Panc1 (cell line): ENCODE measurements at places on chromosomes 7 and 10. TPM values are rescaled to one million over a fixed set of nuclear protein-coding genes. Genes with fewer than 3 reads are reported as not detected.

- H3K4me3 ChIP-seq, result no peak overlapping the region
- no peaks in the 10 kb centered on the region for H3K4me1 ChIP-seq
- H3K27me3 ChIP-seq, result no peaks in the 10 kb centered on the region
- no peak overlapping the region for H3K27ac ChIP-seq
Measured at GRCh38 chr7:93015101-93015778, 102.5 kb downstream of the SAMD9 start.

DNA sequence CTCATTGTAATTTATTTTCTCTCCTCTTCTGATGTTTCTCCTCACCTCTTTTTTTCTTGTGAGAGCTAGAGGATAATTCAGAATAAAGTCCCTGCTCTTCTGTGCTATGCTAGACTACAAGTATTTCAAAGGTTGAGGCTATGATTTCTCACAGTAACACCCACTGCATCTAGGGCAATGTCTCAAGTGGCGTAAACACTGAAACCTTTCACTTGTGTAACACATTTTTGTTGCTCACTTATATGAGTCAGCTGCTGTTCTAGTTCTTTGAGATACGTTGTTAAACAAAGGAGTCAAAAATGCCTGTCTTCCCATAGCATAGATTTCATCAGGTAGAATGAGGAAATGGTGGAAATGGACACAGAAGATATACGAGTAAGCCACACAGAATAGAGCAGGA is 305.1 kb upstream of the PITRM1 start:
- no peaks in the 10 kb centered on the region for H3K36me3 ChIP-seq
- peaks cover 10% of the 10 kb centered on the region for H3K4me1 ChIP-seq

DNA sequence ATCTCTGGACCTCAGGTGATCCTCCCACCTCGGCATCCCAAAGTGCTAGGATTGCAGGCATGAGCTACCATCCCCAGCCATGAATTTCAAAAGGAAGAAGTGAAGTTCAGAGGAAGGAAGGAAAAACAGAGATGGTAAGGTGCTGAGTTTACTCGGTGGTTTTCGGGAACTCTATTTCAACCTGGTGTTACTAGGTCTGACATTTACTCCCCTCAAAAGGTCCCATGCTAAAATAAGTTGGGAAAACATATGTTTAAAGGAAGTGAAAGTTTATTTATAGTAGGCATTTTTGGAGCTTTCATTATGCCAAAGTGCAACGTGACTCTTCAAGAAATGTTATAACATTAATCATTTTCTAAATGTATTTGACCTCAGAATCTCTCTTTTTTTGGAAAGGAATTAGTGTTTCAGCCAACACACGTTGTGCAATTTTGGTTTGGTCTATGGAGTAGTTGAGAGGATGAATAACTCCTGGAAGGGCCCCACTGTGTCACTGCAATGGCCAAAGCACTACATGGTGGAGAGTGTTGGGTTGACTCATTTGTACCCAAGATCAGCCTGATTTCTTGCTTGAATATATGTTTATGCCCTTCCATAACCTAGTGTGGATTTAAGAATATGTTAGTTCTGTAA is 114.7 kb upstream of the FAM171A1 start:
- H3K4me1 ChIP-seq, result no peaks in the 10 kb centered on the region
- no peaks in the 10 kb centered on the region for H3K36me3 ChIP-seq
- DNase-seq, result no peak
- no peak overlapping the region for H3K4me3 ChIP-seq

- DNase-seq, result no peak
- H3K36me3 ChIP-seq, result no peaks in the 10 kb centered on the region
Measured at GRCh38 chr7:33192695-33193291, 63.4 kb downstream of the BBS9 start.

DNA sequence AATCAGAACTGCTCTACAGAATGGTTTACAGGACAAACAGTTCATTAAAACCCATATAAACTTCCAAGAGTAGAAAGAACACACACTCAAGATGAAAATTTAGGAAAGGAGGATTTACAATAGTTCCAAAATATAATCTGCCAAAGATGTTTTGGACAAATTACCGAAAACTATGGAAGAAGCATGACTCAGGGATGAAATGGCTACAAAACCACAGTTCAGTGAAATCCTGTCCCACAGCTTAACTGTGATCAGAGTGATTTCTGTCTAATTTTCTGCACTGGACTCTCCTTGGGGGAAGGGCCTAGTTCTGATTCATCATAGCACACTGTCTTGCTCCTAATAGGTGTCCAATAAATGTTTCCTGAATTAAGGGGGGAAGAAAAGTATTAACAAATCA is 82.2 kb downstream of the HIPK2 start:
- H3K36me3 ChIP-seq, result no peaks in the 10 kb centered on the region
- H3K4me3 ChIP-seq, result no peak overlapping the region
- no peak for DNase-seq

GRCh38 chr10:70337201-70337651 is 45.2 kb downstream of the LRRC20 start:
- no peaks in the 10 kb centered on the region for H3K4me1 ChIP-seq
- no peaks in the 10 kb centered on the region for H3K27me3 ChIP-seq
- H3K36me3 ChIP-seq, result no peaks in the 10 kb centered on the region
- H3K27ac ChIP-seq, result no peak overlapping the region

GRCh38 chr10:63878428-63878827 is 357.2 kb downstream of the REEP3 start:
- no peaks in the 10 kb centered on the region for H3K4me1 ChIP-seq
- no peak overlapping the region for H3K4me3 ChIP-seq
- H3K36me3 ChIP-seq, result no peaks in the 10 kb centered on the region
- DNase-seq, result no peak
- H3K27me3 ChIP-seq, result no peaks in the 10 kb centered on the region

The CFAP58 gene
- total RNA-seq, result 2.0 TPM

The CLCN1 gene
- total RNA-seq, result 0.15 TPM

The FAM107B gene
- 13.4 TPM for total RNA-seq

The KCP gene
- 0.13 TPM for total RNA-seq

The DYNC1I1 gene
- 0.13 TPM for total RNA-seq
